ENCODE measurements at places on chromosomes 6 and 20.
A peak's percentile ranks its signal among the peaks of the same experiment; 100 is the strongest.

GRCh38 chr20:12180107-12180661 lies 262.5 kb downstream of the BTBD3 start:
- DNase-seq = no peak
- no peak overlapping the region for H3K4me3 ChIP-seq
- H3K4me1 ChIP-seq = no peaks in the 10 kb centered on the region
- no peaks in the 10 kb centered on the region for H3K36me3 ChIP-seq
- no peak overlapping the region for H3K27ac ChIP-seq

DNA sequence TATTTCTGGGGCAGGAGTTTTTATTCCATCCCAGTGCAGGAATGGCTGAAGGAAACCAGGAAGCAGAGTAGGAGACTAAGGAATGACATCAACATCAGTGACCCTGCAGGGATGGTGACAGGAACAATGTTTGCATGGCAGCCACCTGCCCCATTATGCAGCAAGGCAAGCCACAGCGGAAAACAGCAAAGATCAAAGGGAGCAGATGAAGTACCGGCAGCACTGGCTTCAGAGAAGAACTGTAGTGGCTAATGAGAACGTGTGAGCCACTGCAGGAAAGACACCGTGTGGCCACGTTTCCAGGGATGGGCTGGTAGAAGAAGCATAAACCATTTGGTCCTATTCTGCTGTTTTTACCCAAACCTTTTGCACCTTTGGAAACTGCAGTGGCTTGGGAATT lies 52.9 kb upstream of the TAB2 start:
- no peak overlapping the region for H3K27ac ChIP-seq
- H3K4me1 ChIP-seq = no peaks in the 10 kb centered on the region
- H3K36me3 ChIP-seq = no peaks in the 10 kb centered on the region
- no peak for DNase-seq
- H3K27me3 ChIP-seq = no peaks in the 10 kb centered on the region

- H3K27me3 ChIP-seq = no peaks in the 10 kb centered on the region
- no peaks in the 10 kb centered on the region for H3K4me1 ChIP-seq
- H3K27ac ChIP-seq = no peak overlapping the region
These were observed 130.0 kb downstream of the SCP2D1 start for GRCh38 chr20:18943542-18943941.

- DNase-seq = no peak
- peaks cover 90% of the 10 kb centered on the region for H3K4me1 ChIP-seq
- no peaks in the 10 kb centered on the region for H3K27me3 ChIP-seq
- peak overlapping the region; percentile 71 for H3K27ac ChIP-seq
- no peak overlapping the region for H3K4me3 ChIP-seq
These were observed 18.9 kb downstream of the NEDD9 start for GRCh38 chr6:11213422-11214021.

DNA sequence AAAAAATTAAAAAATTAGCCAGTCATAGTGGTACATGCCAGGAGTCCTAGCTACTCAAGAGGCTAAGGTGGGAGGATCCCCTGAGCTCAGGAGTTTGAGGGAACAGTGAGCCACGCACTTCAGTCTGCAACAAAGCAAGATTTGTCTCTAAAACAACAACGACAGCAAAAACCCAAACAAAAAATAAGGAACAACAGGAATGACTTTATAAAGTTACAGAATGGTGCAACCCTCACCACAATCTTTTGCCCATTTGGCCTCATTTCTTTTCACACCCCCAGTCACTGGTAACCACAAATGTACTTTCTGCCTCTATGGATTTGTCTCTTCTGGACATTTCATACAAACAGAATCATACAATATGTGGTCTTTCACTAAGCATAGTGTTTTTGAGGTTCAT lies 16.7 kb upstream of the ZFAND3 start:
- H3K4me3 ChIP-seq = no peak overlapping the region
- H3K27ac ChIP-seq = no peak overlapping the region

DNA sequence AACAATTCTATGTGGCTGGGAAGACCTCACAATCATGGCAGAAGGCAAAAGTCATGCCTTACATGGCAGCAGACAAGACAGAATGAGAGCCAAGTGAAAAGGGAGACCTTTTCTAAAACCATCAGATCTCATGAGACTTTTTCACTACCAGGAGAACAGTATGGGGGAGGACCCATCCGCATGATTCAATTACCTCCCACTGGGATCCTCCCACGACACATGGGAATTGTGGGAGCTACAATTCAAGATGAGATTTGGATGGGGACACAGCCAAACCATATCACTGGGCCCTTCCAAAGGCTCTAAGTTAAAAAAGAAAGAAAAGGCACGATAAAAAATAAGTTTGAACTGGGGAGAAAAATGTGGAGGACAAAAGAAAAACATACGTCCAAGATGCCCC lies 406.9 kb upstream of the CDH4 start:
- no peak overlapping the region for H3K27ac ChIP-seq
- H3K36me3 ChIP-seq = no peaks in the 10 kb centered on the region
- no peaks in the 10 kb centered on the region for H3K4me1 ChIP-seq
- DNase-seq = no peak
- H3K4me3 ChIP-seq = no peak overlapping the region

DNA sequence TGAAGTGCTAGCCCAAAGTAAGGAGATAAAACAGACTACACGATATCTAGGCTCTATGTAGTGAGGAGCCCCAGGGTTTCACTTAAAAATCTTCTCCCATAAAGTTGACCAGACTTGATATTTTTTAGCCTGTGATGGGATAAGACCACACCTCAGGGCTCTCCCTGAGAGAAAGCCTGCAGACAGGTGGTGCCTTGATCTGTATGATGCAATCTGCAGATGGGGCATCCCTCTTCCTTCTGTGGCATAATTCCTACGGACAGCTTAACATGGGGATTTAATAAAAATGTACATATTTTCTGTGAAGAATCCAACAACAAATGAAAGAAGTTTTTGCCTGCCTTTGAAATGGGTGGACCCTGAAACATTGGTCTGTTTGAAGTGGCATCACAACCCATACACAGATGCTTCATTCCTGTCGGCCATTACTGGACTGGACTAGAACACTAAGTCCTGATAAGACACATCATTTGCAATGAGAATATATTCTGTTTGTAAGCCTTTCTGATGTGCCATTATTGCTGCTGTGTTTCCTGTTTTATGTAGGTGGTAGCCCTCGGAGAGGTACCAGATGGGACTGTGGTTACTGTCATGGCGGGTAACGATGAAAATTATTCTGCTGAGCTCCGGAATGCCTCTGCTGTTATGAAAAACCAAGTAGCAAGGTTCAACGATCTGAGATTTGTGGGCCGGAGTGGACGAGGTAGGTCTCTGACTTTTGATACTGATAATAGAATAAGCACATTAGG lies 53.8 kb upstream of the SUPT3H start:
- no peak overlapping the region for H3K4me3 ChIP-seq
- no peak for DNase-seq
- H3K27ac ChIP-seq = no peak overlapping the region
- no peaks in the 10 kb centered on the region for H3K27me3 ChIP-seq
- no peaks in the 10 kb centered on the region for H3K4me1 ChIP-seq
- no peaks in the 10 kb centered on the region for H3K36me3 ChIP-seq

- H3K4me1 ChIP-seq = no peaks in the 10 kb centered on the region
- H3K27ac ChIP-seq = no peak overlapping the region
- no peak overlapping the region for H3K4me3 ChIP-seq
- no peak for DNase-seq
These were observed 64.2 kb downstream of the DOK5 start for GRCh38 chr20:54539521-54540046.

DNA sequence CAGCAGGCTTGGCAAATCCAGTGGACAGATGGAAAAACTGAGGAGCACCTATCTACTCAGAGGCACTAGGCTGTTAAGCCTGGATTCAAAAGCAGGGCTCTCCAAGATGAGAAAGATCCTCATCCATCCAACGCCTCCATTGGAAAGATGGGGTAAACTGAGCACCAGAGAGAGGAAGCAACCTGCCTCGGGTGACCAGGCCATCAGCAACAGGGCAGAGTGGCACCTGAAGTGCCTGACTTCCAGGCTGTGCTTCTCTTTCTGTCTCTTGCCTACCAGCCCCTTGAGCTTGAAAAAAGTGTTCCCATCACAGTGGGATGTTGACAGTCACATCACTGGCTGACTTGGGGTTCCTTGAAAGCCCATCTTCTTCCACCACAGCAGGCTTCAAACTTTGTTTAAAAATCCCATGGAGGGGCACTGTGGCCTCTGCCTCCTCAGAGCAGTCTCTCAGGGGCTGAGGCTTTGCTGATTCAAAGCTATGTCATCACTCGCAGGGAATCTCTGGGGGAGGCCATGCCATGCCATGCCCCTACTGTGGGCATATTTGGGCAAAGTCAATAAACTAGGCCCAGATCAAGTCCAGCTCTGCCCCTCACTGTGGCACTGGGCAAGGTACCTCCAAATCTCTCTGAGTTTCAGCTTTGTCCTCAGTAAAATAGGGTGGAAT lies 44.8 kb upstream of the TGM2 start:
- H3K27me3 ChIP-seq = no peaks in the 10 kb centered on the region
- no peak overlapping the region for H3K27ac ChIP-seq
- no peak for DNase-seq

DNA sequence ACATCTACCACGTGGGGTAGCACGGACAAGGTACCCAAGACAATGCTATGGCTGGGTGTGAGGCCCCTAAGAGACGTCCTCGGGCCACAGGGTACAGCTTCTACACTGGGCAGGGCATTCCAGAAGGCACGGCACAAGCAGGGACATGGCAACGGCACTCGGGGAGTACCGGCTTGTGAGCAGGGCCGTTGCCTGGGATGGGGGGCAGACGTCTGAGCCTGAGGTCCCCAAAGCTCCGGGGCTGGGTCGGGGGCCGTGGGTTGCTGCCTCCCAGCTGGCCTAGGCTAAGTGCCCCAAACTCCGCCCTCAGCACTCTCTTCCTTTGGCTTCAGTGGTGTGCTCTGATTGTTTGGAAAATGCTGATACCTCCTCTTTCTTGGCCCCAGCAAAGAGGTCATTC lies 110.6 kb downstream of the SULF2 start:
- H3K4me1 ChIP-seq = peaks cover 11% of the 10 kb centered on the region
- H3K27me3 ChIP-seq = no peaks in the 10 kb centered on the region
- H3K36me3 ChIP-seq = peaks cover 11% of the 10 kb centered on the region
- no peak overlapping the region for H3K4me3 ChIP-seq
- no peak overlapping the region for H3K27ac ChIP-seq

DNA sequence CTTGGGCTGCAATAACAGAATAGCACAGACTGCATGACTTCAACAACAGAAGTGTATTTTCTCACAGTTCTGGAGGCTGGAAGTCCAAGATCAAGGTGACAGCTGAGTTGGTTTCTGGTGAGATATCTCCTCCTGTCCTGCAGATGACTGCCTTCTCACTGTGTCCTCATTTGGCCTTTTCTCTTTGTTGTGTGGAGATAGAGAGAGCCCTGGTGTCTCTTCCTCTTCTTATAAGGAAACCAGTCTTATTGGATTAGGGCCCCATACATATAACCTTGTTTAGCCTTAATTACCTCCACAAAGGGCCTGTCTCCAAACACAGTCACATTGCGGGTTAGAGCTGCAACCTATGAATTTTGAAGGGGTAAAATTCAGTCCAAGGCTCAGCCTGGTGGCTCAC lies 57.0 kb upstream of the BMP6 start:
- H3K27me3 ChIP-seq = peaks cover 11% of the 10 kb centered on the region
- H3K4me3 ChIP-seq = no peak overlapping the region
- H3K4me1 ChIP-seq = peaks cover 18% of the 10 kb centered on the region
